ENCODE measurements at places on chromosomes 6 and 20.

- DNase-seq = no peak
These were observed 200.5 kb upstream of the PHACTR1 start for GRCh38 chr6:12516070-12516469.

- no peak for DNase-seq
These were observed 124.4 kb upstream of the JARID2 start for GRCh38 chr6:15121443-15121842.

- DNase-seq = no peak
These were observed 40.9 kb downstream of the DSTN start for GRCh38 chr20:17610566-17611289.

GRCh38 chr20:50088022-50088421, 24.9 kb downstream of the UBE2V1 start:
- DNase-seq = no peak

DNA sequence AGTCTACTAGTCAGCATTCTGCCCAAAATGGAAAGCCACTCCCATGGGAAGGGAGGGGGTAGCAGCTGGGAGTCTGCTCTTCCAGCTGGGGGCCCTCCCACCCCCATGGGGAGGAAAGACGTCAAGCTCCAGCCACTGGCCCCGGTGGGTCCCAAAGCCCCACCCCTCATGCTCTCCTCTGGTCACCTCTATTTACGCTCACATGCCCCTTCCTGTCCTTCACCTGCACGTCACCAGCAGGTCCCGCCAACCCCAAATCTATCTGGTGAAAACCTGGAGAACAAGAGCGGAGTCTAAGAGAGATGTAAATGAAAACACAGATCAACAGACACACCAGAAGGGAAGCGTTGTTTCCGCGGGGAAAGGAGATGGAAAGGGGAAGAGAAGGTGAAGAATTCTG, 30.0 kb upstream of the ZBP1 start:
- no peak for DNase-seq

GRCh38 chr20:34345402-34345736, 17.7 kb upstream of the ITCH start:
- no peak for DNase-seq

All from stimulated activated CD8-positive, alpha-beta memory T cell treated with anti-CD3 and anti-CD28 coated beads, Interleukin-15, amount 100 ng/mL, for 4 hours (primary cell).